ENCODE measurements at places on chromosomes 6 and 20.

GRCh38 chr6:28393912-28394662 lies 5.5 kb downstream of the ZSCAN12 start:
- DNase-seq: no peak

DNA sequence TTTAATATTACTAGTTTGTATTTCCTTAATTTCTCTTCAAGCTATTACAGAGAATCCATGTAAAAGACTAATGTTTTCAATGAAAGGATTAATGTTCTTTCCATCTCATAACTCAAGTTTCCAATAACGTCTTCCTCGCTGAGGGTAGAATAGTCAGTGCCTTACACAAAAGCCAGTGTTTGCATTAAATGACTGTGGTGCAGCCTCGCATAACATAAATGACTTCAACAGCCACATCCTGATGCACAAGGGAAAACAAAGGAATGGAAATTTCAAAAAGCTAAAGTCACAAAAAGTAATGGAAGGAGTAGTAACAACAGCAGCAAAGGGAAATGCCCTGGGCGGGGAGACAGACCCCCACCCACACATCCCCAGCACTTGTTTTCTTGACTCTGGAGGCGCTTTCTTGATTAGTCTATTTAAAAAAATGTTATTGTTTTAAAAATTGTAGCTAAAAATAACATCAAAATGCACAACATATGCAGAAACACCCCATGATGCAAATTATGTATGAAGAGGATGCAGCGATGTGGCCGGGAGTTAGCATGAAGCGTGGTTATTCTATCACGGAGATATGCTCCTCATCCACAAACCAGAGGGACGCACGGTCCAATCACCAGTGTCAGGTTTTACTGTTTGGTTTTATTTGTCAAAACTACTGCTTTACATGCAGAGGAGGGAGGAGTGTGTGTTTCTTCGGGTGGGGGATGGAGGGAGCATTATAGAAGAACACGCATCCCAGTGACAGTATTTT lies 228.6 kb downstream of the GMPR start:
- no peak for DNase-seq

- DNase-seq: no peak
These were observed 152.7 kb downstream of the VEGFA start for GRCh38 chr6:43922426-43923375.

- DNase-seq: no peak
These were observed 117.4 kb upstream of the GRIK2 start for GRCh38 chr6:101276066-101276465.

DNA sequence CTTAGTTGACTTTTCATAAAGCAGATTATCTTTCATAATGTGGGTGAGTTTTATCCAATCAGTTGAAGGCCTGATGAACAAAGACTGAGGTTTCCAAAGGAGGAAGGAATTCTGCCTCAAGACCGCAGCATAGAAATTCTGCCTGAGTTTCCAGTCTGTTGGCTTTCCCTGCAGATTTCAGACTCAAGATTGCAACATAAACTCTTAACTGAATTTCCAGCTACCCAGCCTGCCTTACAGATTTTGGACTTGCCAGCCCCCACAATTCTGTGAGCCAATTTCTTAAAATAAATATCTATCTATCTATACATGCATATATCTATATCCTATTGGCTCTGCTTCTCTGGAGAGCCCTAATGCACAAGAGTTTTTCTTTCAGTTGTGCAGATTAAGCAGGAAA lies 57.3 kb upstream of the SMLR1 start:
- DNase-seq: no peak

DNA sequence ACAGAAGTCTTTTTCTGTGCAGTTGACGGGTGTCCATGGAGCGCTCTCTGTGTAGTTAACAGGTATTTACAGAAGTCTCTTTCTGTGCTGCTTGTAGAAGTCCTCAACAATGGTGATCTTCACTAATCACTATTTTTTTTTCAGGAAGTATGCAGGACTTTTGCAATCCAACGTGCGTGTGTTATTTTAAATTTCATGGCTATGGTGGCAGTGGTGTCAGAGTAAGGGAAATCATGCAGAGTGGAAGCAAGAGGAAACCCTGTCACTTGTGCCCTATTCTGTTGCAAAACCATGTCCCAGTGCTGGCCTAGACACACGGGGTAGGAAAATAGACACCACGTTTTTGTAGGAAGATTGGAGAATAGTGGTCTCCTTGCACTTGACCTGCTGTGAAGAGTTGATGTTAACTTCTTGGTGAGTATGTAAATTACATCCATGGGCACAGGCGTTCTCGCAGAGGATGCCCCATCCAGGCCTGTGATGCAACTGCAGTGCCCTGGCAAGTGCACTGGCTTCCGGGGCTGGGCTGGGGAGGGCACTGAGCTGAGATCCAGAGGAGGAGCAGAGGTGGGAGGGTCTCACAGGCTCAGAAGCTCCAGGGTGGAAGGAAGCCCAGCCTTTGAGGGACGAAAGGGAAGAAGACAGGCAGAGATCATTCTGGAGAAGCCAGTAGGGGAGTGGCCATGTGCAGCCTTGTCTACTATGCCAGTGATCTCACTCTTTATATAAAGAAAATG lies 146.5 kb downstream of the SYCP2 start:
- no peak for DNase-seq

GRCh38 chr6:38322138-38322537 lies 317.6 kb downstream of the BTBD9 start:
- no peak for DNase-seq

DNA sequence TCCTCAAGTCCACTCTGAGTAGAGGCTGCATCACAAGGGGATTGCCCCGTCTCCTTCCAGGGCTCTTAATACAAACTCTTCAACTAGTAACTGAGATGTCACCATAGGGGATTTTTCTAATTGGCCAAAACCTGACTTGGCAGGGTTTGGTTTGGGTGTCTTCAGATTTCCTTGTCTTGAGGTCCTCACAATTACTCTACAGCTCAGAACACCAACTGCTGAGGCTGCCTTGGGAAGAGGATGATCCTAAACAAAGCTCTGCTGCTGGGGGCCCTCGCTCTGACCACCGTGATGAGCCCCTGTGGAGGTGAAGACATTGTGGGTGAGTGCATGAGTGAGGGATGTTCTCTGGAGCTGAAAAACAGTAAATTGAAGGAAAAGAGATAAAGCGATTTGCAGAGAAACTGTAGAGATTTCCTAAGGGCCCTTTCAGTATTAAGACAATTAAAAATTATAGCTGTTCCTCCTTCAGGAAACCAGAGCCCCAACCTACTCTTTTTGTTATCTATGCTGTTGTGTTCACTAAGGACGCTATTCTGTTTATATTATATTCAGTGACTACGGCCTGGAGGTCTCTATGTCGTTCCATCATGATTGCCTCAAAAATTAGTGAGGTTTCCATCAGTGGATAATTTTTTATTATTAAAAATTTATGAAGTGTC lies at the start of gene HLA-DQA1:
Gene HLA-DQA1 (plus strand): TSS at position 188 of the 662 bp plus-strand sequence. CDS start 53 bp downstream, at position 241.
- DNase-seq: no peak

Measured in MM.1S (cell line).